ENCODE measurements at places on chromosomes 2 and 18.

GRCh38 chr2:225841314-225841713, 441.8 kb downstream of the NYAP2 start:
- no peak for DNase-seq

- no peak for DNase-seq
These were observed 69.8 kb downstream of the ANKRD12 start for GRCh38 chr18:9206421-9206820.

GRCh38 chr2:103179798-103180197, 418.0 kb downstream of the TMEM182 start:
- no peak for DNase-seq

DNA sequence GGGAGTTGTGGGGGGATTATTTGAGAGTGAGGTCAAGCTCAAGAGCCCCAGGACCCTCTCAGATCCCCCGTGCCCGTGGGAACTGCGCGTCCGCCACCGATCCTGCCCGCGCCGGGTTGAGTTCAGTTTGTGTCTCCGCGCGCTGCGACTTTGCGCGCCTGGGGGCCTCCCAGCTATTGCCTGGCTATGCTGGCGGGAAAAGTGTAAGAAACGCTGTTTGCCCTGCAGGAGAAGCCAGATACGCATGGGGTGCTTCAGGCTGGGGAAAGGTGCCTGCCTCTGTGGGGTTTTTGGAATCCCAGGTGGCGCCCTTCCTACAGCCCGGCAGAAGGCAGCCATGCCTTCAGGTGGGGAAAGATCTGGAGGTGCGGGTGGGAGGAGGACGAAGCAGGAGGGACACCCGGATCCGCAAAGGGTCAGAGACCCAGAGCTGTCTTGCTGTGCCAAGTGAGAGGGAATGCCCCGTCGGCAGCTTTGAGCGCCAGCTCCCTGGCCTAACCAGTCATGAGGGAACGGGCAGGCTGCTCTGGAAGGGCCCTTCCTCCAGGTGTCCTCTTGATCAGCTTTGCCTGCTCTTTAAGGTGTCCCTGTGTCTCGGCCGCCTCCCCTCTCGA, 22.5 kb downstream of the TEX44 start:
- no peak for DNase-seq

Measured in stimulated activated CD4-positive, alpha-beta T cell treated with anti-CD3 and anti-CD28 coated beads, Interleukin-12 subunit alpha, Interleukin-12 subunit beta, amount 100 ng/mL, for 24 hours (primary cell).